ENCODE measurements at places on chromosomes 12 and 14. TPM values are rescaled to one million over a fixed set of nuclear protein-coding genes. Genes with fewer than 3 reads are reported as not detected.

GARIN6 gene
- total RNA-seq = not detected

CD4 gene
- total RNA-seq = 15.0 TPM

PMCH gene
- not detected for total RNA-seq

OLR1 gene
- under 0.01 TPM for total RNA-seq

ACOT4 gene
- total RNA-seq = 1.8 TPM

NFATC4 gene
- total RNA-seq = 101 TPM

ETFRF1 gene
- total RNA-seq = 28.0 TPM

DNAI7 gene
- 0.29 TPM for total RNA-seq

OTOGL gene
- 0.36 TPM for total RNA-seq

BRAP gene
- 19.7 TPM for total RNA-seq

CCDC177 gene
- not detected for total RNA-seq

WIF1 gene
- total RNA-seq = not detected

EIF2S3B gene
- 2.9 TPM for total RNA-seq

PPP1R36 gene
- 1.1 TPM for total RNA-seq

OR6C75 gene
- total RNA-seq = not detected

RFLNA gene
- 15.9 TPM for total RNA-seq

KLRD1 gene
- total RNA-seq = 0.36 TPM

VEZT gene
- total RNA-seq = 86.3 TPM

RGS6 gene
- not detected for total RNA-seq

TXNDC16 gene
- total RNA-seq = 11.5 TPM

RND1 gene
- 0.29 TPM for total RNA-seq

AMIGO2 gene
- 8.0 TPM for total RNA-seq

KRT82 gene
- not detected for total RNA-seq

SLC39A5 gene
- not detected for total RNA-seq

MYF5 gene
- not detected for total RNA-seq

ANKRD33 gene
- total RNA-seq = not detected

ASB2 gene
- 1.1 TPM for total RNA-seq

HCAR1 gene
- total RNA-seq = 1.1 TPM

KRT72 gene
- total RNA-seq = not detected

HOXC11 gene
- total RNA-seq = 1.1 TPM

SMCO2 gene
- 0.88 TPM for total RNA-seq

RERGL gene
- total RNA-seq = not detected

OASL gene
- 1.2 TPM for total RNA-seq

KCNC2 gene
- not detected for total RNA-seq

TEX52 gene
- not detected for total RNA-seq

ALX1 gene
- not detected for total RNA-seq

B4GALNT1 gene
- 2.9 TPM for total RNA-seq

SERPINA9 gene
- under 0.01 TPM for total RNA-seq

ABCD2 gene
- under 0.01 TPM for total RNA-seq

ACTN1 gene
- 444 TPM for total RNA-seq

ETFBKMT gene
- total RNA-seq = 4.7 TPM

FOXA1 gene
- total RNA-seq = 0.36 TPM

MYO1H gene
- not detected for total RNA-seq

IL23A gene
- total RNA-seq = not detected

SMOC1 gene
- total RNA-seq = 25.7 TPM

KRT75 gene
- total RNA-seq = not detected

C12orf56 gene
- total RNA-seq = under 0.01 TPM

CBLN3 gene
- 3.5 TPM for total RNA-seq

ATG101 gene
- 49.5 TPM for total RNA-seq

PLEKHG7 gene
- not detected for total RNA-seq

KLRC4 gene
- not detected for total RNA-seq

SYT1 gene
- 0.29 TPM for total RNA-seq

KRT80 gene
- total RNA-seq = 0.59 TPM

TAS2R8 gene
- total RNA-seq = 0.36 TPM

PIP4P1 gene
- 41.0 TPM for total RNA-seq

ZFHX2 gene
- total RNA-seq = 0.59 TPM

CABP1 gene
- total RNA-seq = not detected

CLBA1 gene
- 11.5 TPM for total RNA-seq

GNB3 gene
- total RNA-seq = 1.4 TPM

NKX2-1 gene
- total RNA-seq = not detected

Measured in osteoblast (primary cell).